Right ventricle myocardium superior (tissue), 1 donor: ENCODE measurements at places on chromosomes 16 and 17. TPM values are rescaled to one million over a fixed set of nuclear protein-coding genes. Genes with fewer than 3 reads are reported as not detected.

PRR15L gene
- not detected for total RNA-seq

FAM171A2 gene
- total RNA-seq, result 0.62 TPM

RRAD gene
- 95.4 TPM for total RNA-seq

CA5A gene
- total RNA-seq, result not detected

COX6A2 gene
- 1,514 TPM for total RNA-seq

DNA sequence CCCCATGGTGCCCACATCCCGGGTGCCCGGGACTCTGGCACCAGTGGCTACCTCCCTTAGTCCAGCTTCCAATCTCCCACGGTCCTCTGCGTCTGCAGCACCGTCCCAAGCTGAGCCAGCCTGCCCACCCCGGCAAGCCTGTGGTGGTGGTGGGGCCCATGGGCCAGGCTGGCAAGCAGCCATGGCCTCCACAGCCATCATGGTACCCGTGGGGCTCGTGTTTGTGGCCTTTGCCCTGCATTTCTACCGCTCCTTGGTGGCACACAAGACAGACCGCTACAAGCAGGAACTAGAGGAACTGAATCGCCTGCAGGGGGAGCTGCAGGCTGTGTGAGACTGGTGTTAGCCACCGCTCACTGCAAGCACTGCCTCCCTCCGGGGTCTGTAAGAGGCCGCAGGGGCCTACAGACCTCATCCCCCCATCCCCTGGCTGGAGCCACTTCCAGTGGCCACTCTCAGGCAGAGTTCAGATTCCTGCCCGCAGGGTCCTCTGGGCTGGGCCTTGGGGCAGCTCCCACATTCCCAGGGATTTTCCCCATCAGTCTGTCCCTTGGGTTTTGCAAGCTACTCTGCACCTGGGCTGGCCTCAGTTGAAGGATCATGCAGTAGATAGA lies 3.9 kb upstream of the SETD1A start:
- DNase-seq, result peak; percentile 70

GRCh38 chr17:31838636-31839225 lies 20.3 kb downstream of the COPRS start:
- DNase-seq, result no peak

GRCh38 chr17:7403727-7403976 lies 245 bp downstream of the TMEM256 start:
- DNase-seq, result no peak

DNA sequence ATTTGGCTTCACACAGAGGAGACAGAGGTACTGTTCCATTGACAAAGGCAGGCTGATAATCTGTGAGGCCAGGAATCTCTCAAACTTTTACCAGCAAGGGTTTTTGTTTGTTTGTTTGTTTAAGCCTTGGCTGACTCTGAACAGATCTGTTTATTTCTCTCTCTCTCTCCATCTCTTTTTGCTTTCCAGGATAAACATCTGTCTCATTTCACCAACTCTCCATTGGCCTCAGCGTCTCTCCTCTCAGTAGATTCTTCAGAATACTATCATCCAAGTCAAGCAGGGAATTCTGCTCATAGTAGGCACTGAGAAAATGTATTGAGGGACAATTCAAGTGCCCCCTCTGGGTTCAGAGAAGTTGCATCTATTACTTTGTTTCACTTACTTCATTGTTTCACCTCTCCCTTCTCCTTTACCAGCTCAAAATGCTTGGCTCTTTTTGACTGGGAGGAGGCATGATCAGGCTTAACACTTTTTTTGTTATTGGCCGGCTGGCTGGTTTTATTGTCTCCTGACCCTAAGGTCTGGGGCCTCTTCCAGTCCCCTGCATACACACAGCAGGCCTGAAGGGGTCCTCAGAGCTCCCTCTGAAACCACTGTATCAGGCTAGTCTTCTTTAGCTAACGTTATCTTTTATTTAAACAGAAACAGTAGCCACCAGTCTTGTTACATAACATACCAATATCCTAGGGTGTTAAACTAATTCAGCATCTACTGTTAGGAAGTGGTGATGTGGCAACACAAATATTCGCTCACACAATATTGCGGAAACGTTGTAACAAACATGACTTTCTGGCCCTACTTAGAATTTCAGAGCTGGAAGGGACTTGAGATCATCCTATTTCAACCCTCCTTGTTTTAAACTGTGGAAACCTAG lies 2.0 kb upstream of the YPEL2 start:
- DNase-seq, result peak; percentile 71

- DNase-seq, result no peak
Observed at GRCh38 chr16:2840914-2841313, 10.8 kb downstream of the ZG16B start.

DNA sequence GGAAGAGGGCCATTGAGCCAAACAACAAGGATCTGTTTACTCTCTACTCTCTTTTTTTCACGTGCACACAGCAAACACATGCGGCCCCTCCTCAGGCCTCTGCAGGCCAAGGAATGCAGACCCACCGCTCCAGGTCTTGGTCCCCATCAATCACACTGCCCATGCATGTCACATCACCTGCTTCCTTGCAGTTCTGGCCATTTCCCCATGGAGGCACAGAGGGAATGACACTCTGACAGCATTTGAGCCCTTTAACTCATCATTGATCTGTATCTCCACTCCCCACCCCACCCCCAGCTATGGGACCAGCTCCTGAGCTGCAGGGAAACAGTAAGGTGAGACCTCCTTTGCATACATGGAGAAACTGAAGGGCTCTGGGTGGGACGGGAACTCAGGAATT lies 45.9 kb upstream of the MEIOC start:
- no peak for DNase-seq

DNA sequence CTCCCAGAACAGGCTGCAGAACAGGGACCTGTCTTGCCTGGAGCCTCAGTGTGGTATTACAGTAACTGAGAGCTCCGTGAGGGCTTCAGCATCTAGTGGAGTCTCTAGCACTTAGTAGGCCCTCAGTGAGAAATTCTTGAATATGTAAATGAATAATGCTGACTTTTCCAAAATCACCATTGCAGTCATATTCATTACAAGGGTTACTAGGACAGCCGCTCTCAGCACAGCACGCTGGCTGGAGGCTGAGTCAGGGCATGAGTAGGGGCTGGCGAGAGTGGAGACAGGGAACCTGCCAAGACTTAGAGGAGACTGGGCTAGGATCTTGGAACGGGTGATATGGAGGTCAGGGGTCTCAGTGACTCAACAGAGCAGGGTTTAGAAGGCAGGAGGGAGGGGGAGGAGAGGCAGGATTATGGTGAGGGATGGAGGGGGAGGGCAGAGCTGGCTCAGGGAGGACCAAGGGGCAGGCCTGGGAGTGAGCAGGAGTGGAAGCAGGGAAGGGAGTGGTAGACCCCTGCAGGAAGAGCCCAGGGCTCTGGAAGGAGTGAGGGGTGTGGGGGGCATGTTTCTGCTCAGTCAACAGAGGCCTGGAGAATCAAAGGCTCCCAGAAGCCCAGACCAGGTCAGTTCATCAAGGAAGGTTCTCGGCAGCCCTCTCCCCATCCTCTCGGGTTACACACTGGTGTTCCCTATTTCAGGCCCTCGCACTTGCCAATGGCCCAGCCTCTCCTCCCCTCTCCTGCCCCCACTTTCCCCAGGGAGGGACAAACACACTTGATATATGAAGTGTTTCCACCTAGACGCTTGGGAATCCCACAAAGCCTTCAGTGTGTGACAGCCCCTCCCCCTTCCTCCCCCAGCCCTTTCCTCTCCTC lies 42.3 kb downstream of the FZD2 start:
- DNase-seq, result peak; percentile 55

GRCh38 chr17:83012200-83012785 lies 67.1 kb upstream of the METRNL start:
- no peak for DNase-seq

GRCh38 chr16:58493756-58494431 lies 6.0 kb upstream of the NDRG4 start:
- no peak for DNase-seq

GRCh38 chr17:19378416-19379360 lies at the start of gene MAPK7:
Gene MAPK7, plus strand, starts transcription at chr17:19378498. Its CDS starts 403 bp downstream, at chr17:19378901.
- no peak for DNase-seq

DNA sequence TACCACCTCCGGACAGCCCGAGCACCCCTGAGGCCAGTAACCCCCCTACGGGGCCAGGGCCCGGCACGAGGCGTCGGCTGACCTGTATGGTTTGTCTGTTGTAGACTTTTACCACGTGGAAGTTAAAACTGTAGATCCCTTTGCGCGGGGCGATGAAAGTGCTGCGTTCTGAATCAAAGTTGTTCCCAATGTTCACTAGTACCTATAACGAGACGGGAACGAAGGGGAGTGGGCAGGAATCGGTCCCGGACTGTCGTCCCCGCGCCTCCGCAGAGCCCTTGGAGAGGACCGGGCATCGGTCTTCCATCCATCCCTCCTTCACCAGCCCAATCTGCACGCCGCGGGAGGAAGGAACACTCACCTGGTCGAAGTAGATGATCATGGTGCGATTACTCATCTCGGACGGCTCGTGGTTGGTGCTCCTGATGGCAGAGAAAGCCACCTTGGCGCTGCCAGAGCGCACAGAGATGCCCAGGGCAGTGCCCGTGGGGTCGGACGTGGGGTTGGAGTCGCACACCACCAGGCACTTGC lies 732 bp downstream of the CBLN1 start:
- no peak for DNase-seq

- DNase-seq, result no peak
Observed at GRCh38 chr17:77742579-77742978, 215.9 kb upstream of the TNRC6C start.

DNA sequence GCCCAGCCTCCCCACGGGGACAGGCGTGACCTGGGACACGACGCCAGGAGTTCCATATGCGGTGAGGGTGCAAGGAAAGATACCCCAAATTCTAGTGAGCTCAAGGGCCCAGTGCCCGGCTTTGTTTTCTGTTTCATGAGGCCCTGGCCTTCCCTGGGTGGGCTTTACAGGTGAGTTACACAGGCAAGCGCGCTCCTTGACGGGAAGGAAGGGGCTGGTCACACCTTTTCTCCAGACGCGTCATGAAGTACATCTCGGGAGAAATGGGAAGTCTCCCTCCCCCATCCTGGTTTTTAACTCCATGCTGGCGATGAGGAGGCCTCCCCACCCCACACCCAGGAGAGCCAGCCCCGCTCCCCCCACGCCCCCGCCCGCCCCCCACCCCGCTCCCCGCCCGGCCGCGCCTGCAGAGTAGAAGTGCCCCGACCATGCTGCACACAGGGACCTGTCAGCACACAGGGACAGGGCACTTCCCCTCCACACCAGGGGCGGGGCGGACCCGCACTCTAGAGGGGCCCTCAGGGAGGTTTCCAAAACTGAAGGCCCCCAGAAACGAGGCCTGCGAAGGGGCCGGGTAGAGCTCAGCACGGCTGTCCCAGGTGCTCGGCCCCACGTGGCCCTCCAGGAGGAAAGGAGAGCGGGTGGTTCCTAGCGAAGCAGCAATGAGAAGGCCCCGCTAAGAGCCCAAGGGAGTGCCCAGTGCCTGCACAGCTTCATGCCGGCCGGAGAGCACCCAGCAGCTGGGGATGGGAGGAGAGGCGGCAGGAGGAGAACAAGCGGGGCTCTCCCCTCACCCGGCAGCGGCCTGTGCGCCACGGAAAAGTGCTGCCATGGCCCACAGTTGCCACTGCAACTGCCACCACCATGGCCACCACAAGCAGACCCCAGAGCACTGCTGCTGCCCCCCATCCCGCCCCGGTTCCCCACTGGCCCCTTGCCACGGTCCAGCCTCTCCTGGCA lies 7.7 kb downstream of the CYB561 start:
- DNase-seq, result no peak

- DNase-seq, result peak; percentile 56
Observed at GRCh38 chr16:57893559-57894389, 77.2 kb downstream of the CNGB1 start.

- no peak for DNase-seq
Observed at GRCh38 chr17:73750975-73751374, 106.7 kb upstream of the SDK2 start.

DNA sequence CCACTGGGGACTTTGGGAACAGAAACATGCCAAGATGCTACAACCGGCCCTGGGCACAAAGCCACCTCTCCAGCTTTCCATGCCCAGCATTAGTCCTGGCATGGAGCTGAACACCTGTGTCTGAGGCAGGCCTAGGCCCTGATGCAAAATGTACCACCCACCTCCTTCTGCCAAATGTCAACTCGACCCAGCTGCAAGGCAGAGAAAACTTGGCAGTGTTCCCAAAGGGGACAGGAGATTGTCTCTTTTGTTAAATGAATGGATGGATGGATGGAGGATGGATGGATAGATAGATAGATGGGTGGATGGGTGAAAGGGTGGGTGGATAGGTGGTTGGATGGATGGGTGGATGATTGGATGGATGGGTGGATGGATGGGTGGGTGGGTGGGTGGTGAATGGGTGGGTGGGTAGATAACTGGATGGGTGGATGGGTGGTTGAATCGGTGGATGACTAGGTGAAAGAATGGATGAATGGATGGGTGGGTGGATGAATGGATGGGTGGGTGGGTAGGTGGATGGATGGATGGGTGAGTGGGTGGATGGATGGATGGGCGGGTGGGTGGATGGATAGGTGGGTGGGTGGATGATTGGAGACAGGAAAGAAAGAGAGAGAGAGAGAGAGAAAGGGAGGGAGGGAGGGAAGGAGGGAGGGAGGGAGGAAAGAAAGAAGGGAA lies 73.4 kb upstream of the TNRC6C start:
- DNase-seq, result no peak

DNA sequence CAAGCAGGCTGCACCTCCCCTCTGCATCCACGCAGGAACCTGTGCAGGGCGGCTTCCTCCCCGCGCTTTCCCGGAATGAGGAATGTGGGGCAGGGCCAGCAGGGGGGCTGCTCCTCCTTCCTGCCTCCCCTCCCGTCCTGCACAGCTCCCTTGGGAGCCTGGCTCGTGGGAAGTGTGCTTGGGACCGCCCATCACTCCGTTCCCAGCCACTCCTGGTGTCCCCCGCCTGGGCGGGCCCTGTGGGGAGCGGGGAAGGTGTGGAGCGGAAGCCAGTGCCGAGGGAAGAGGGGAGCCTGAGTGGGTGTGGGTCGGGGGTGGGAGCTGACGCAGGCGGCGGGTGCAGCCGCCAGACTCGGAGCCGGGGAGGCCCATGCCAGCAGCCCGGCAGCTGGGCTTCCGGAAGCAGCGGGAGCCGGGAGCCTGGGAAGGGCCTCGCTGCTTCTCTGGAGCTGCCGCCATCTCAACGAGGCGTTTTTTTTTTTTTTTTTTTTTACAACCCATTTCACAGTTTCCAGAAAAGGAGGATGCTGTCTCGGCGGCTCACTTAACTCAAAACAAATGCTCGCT lies 24.1 kb downstream of the BAHCC1 start:
- peak; percentile 89 for DNase-seq

- DNase-seq, result no peak
Observed at GRCh38 chr17:75516619-75517296, 430 bp downstream of the TSEN54 start.
